Stimulated activated CD4-positive, alpha-beta T cell treated with anti-CD3 and anti-CD28 coated beads, Interleukin-1b, Interleukin-23, amount 100 ng/mL, for 1 hour (primary cell): ENCODE measurements at places on chromosomes 12 and 14.

DNA sequence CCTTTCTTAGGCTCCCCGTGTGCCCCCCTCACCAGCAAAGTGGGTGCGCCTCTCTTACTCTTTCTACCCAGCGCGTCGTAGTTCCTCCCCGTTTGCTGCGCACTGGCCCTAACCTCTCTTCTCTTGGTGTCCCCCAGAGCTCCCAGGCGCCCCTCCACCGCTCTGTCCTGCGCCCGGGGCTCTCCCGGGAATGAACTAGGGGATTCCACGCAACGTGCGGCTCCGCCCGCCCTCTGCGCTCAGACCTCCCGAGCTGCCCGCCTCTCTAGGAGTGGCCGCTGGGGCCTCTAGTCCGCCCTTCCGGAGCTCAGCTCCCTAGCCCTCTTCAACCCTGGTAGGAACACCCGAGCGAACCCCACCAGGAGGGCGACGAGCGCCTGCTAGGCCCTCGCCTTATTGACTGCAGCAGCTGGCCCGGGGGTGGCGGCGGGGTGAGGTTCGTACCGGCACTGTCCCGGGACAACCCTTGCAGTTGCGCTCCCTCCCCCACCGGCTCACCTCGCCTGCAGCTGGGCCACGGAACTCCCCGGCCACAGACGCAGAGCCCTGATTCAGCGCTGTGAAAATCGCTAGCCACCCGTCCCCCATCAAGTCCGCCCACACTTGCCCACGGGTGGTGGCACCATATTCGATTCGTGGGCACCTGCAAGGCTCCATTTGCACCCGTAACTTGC, 1.3 kb downstream of the TMEM233 start:
- DNase-seq, result no peak

DNA sequence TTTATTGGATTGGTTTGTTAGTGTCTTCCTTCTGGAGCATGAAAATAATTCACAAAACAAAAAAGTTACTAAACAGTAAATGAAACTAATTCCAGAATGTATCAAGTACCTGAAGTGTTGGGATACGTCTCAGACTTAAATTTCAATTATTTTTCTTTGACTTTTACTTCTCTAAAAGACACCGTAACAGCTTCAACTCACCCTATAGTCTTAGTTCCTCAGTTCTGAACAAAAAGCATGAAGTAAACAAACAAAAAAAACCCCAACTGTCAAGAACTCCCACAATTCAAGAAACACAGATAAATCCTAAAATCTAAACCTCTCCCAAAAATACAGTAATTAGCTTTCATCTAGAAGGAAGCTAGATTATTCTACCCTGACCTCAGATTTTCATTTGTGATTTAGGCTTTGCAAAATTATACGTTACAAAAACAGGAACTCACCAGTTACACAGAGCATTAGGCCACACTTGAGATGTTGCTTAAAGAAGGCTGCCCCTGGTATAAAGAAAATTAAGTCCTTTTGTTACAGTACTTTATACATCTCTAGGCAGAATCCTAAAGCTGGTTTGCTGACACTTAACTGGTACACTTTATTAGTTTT, 10.2 kb downstream of the HEATR5A start:
- DNase-seq, result no peak

- DNase-seq, result no peak
Measured at GRCh38 chr14:62736048-62737043, 308.9 kb downstream of the KCNH5 start.

DNA sequence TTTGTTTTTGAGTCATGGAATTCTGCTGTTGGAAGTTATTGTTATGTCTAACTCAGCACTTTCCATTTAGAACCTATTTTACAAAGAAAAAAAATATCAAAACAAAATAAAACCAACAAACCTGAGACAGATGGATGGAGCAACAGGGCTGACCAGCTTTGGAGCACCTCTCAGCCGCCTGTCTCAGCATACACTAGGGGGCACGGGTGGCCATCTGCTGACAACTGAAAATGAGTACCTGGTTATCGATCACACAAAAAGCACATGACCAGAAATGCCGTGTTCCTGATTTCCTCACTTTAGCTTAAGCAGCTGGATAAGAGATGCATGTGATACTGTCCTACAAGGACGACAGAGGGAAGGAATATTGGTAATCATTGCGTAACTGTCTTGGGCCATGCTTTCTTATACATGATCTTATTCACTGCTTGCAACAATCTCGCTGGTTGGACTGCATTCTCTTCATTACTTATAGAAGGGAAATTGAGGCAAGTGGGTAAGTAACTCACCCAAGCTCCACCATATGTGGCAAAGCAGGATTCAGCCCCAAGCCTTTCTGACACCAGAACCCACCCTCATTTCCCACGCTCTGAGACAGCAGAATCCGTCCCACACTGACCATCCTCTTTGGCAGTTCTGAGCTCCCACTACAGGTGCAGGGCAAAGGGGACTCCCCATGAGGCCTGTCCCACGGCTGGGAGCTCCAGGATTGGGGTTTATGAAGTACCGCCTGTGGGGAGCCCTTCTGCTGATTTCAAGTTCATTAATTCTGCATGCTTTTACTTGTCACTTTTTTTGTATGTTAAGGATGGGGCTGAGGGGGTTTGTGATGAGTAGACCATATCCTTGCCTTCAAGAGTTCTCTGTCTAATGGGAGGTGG, 43.5 kb downstream of the C14orf132 start:
- no peak for DNase-seq

DNA sequence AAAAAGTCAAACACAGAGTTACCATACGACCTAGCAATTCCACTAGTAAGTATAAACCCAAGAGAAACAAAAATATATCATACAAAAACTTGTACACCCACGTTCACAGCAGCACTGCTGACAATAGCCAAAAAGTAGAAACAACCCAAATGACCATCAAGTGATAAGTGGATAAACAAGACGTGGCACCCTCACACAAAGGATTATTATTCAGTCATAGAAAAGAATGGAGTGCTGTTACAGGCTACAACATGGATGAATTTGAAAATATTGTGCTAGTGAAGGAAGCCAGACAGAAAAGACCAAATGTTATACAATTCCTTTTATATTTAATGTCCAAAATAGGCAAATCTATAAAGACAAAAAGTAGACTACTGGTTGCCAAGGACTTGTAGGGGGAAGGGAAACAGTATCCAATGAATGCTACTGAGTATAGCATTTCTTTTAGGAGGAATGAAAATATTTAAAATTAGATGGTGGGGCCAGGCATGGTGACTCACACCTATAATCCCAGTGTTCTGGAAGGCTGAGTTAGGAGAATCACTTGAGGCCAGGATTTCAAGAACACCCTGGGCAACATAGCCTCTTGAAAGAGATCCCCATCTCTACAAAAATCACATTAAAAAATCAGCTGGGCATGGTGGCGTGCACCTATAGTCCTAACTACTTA, 41.9 kb downstream of the SPTLC2 start:
- DNase-seq, result no peak

DNA sequence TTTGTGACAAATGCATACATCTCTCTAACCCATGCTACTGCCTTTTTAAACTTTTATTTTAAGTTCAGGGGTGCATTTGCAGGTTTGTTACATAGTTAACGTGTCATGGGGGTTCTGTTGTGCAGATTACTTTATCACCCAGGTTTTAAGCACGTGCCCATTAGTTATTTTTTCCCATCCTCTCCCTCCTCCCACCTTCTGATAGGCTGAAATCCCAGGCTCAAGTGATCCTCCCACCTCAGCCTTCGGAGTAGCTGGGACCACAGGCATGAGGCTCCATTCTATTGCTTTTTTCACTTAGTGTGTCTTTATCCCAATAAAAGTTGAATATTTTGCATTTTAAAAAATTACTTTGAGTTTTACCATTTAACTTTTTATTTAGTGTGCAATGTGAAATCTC, 68.9 kb downstream of the BAZ1A start:
- DNase-seq, result no peak

- DNase-seq, result no peak
Measured at GRCh38 chr14:70472253-70473159, 20.5 kb downstream of the ADAM21 start.

DNA sequence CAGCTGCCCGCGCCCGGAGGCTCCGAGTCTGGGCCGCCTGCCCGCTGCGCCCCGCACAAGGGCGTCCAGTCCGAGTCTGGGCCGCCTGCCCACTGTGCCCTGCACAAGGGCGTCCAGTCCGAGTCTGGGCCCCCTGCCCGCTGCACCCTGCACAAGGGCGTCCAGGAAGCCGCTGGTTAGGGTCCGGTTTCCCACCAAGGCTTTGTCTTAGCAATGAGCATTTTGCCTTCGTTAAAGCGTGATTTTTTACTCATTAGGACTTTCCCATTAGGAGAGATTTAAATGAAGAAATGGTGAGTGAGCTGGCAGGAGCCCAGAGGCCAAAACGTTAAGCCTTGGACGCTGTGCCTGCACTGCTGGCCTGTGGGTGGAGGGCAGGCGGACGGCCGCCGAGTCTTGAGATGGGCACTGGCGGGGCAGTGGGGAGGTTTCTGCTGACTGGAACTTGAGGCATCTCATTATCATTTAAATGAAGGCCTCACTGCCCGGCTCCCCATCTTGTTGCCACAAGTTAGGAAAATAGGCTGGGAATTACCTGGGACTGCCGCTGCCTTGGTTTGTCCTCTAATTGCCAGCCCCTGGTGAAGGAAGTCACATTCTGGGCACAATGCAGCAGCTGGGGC, 36.0 kb downstream of the FBRSL1 start:
- no peak for DNase-seq

- DNase-seq, result no peak
Measured at GRCh38 chr12:25051656-25052195, 102.8 kb upstream of the BCAT1 start.

DNA sequence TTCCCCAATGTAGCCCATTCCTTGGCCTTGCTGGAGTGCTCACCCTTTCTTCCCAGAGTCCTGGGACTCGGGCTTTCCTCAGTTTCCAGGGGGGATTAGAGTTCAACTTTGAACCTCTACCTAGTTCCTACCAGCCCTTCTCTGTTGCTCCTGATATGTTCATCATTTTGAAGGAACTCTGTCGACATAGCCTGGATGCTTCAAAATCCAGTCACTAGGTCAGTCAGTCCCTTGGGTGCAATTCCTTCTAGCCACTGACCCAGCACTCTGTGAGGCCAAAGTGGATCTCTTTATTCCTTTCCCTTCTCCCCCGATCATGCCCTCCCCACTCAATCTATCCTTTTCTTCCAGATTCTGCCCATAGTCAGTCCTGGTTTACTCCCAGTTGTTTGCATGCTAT, 72.3 kb upstream of the TMCC3 start:
- no peak for DNase-seq

GRCh38 chr12:2992724-2993123, 33.5 kb downstream of the TEAD4 start:
- DNase-seq, result no peak

- no peak for DNase-seq
Measured at GRCh38 chr12:3041558-3042164, 35.5 kb upstream of the TSPAN9 start.

GRCh38 chr12:26721800-26722199, 111.2 kb downstream of the ITPR2 start:
- DNase-seq, result no peak

DNA sequence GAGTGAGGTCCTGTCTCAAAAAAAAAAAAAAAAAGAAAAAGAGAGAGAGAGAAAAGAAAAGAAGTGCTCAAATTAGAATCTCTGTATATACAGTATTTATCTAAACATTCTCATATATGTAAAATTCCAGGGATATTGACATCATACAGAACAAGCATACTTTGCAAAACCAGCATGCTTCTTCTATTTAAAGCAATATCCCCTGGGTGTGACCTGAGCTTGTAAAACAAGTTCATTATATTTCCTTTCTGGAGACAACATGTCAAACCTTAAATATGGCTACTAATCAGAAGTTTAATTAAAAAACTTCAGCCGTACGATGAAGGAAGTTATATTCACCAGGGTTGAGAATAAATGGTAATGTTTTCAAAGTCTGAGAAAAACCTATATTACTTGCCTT, 175.8 kb upstream of the HMGA2 start:
- no peak for DNase-seq

- DNase-seq, result no peak
Measured at GRCh38 chr14:70237710-70238109, 49.0 kb upstream of the SLC8A3 start.

DNA sequence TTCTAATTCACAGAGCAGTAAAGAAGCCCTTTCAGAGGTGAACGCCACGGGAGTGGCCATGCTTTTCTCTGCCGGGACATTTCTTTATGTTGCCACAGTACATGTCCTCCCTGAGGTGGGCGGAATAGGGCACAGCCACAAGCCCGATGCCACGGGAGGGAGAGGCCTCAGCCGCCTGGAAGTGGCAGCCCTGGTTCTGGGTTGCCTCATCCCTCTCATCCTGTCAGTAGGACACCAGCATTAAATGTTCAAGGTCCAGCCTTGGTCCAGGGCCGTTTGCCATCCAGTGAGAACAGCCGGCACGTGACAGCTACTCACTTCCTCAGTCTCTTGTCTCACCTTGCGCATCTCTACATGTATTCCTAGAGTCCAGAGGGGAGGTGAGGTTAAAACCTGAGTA, 26.2 kb upstream of the PLEKHD1 start:
- no peak for DNase-seq

GRCh38 chr12:56299308-56299852, 750 bp downstream of the CS start:
- DNase-seq, result no peak

DNA sequence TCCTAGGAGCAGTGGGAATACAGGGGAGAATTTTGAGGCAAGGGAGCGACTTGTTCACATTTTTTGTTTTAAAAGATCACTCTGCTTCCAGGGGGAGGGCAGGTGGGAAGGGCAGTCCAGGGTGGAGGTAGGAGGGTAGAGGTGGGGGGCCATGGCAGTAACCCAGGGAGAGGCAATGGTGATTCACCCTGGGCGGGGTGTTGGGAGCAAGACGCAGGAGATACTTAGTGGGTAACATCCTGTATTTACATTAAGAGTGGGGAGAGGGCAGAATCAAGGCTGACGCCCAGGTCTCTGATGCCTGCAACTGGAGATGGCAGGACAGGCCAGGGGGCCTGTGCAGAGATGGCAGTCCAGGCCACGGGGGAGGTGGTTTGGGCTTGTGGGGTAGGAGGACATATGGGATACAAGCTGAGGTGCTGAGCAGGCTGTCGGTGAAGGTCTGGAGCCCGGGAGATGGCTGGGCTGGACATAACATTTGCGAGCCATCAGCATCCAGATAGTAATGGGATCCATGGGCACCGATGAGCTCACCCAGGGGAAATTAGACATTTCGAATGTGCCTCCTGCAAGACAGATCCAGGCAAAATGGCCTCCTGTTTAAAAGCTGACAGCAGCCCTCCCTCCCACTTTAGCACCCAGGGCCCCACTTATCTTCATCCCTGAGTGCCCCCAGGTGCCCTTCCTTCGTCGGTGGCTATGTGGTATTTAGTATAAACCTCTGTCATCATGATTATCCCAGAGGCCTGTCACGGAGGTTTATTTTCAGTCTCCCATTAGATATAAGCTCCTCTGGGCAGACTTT, 9.3 kb downstream of the EML1 start:
- no peak for DNase-seq

- no peak for DNase-seq
Measured at GRCh38 chr12:3218228-3219171, 141.3 kb downstream of the TSPAN9 start.

GRCh38 chr12:54858562-54858961, 4.2 kb downstream of the MUCL1 start:
- DNase-seq, result no peak

- no peak for DNase-seq
Measured at GRCh38 chr12:122238861-122239260, 13.0 kb upstream of the DIABLO start.

DNA sequence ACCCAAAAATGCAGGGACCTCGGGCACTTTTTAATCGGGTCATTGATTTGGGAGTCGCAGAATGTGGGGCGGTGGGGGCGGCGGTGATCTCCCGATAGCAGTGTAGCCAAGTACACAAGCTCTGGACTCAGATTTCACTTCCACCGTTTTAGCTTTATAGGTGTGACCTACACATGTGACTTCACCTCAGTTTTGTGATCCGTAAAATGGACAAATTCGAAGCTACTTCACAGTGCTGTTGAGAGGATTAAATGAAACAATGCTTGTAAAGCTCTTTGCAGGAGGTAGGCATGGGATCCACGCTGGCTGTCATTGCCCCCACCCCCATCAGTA, 478 bp downstream of the RITA1 start:
- DNase-seq, result no peak
